ENCODE measurements at places on chromosomes 1 and 21. TPM values are rescaled to one million over a fixed set of nuclear protein-coding genes. Genes with fewer than 3 reads are reported as not detected.

RBP7 gene
- total RNA-seq = not detected

TINAGL1 gene
- 279 TPM for total RNA-seq

SSU72 gene
- total RNA-seq = 103 TPM

CNKSR1 gene
- 16.8 TPM for total RNA-seq

DMBX1 gene
- not detected for total RNA-seq

GPR52 gene
- 0.21 TPM for total RNA-seq

ORC1 gene
- 15.3 TPM for total RNA-seq

STPG1 gene
- 10.6 TPM for total RNA-seq

OR14K1 gene
- not detected for total RNA-seq

POMGNT1 gene
- total RNA-seq = 51.6 TPM

EXO1 gene
- total RNA-seq = 10.7 TPM

MNDA gene
- total RNA-seq = not detected

CRYAA gene
- total RNA-seq = not detected

LCA5L gene
- 0.42 TPM for total RNA-seq

TPM3 gene
- 470 TPM for total RNA-seq

APCS gene
- total RNA-seq = not detected

ASAP3 gene
- 20.3 TPM for total RNA-seq
